ENCODE measurements at places on chromosomes 13 and 19.

DNA sequence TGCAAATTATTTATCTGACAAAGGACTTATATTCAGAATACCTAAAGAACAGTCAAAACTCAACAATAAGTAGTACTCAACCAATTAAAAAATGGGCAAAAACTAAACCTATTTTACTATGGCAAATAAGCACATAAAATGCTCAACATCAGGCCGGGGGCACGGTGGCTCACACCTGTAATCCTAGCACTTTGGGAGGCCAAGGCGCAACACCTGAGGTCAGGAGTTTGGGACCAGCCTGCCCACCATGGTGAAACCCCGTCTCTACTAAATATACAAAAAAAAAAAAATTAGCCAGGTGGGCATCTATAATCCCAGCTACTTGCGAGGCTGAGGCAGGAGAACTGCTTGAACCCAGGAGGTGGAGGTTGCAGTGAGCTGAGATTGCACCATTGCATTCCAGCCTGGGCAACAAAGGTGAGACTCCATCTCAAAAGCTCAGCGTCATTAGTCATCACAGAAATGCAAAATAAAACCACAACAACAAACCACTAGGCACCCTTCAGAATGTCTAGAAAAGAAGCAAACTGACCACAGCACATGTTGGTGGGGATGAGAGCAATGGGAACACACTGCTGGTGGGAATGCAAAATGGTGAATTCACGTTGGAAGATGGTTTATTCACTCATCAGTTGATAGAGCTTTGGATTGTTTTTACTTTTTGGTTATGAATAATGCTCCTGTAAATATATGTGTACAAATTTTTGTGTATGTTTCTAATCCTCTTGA lies 180.6 kb upstream of the SOX1 start:
- no peak for DNase-seq

DNA sequence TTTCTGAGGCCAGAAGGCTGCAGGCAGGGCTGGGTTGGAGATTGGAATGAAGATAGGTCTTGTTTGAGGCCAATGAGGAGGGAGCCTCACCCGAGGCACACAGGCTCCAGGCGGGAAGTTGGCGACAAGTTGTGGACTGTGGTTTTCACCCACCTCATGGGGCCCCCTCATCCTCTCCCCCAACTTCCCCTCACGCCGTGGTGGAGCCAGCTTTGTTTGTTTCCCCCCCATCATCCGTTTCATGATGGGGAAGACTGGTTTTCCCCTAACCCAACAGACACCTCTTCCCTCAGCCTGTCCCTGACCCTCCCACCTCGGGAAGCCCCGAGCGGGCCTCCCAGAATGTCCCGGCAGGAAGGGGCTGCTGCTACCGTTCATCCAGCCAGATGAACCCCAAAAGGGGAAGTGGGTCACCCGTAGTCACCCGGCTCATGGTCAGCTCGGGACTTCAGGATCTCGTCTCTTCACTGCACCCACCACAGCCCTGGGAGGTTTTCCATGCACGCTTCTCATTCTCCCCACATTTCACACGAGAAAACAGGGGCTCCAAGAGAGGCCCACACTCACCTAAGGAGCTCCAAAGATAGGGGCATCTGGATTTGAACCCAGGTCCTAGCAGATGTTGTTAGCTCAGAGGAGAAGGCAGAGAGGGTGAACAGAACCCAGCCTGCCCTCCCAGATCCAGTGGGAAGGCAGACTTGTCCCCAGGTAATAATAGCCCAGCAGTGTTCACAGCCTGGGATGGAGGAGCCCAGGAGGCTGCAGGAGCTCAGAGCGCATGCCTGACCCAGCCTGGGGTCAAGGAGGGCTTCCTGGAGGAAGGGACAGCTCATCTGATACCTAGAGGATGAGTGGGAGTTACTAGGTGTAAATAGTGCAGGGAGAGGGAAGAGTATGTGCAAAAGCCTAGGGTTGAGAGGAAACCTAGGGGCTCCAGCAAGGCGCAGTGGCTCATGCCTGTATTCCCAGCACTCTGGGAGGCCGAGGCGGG lies 23.5 kb downstream of the CEACAM16 start:
- peak; percentile 59 for DNase-seq

- DNase-seq: no peak
These were observed 22.5 kb downstream of the PABPC3 start for GRCh38 chr13:25118378-25118905.

- no peak for DNase-seq
These were observed 76.2 kb downstream of the C13orf42 start for GRCh38 chr13:51034906-51035305.

DNA sequence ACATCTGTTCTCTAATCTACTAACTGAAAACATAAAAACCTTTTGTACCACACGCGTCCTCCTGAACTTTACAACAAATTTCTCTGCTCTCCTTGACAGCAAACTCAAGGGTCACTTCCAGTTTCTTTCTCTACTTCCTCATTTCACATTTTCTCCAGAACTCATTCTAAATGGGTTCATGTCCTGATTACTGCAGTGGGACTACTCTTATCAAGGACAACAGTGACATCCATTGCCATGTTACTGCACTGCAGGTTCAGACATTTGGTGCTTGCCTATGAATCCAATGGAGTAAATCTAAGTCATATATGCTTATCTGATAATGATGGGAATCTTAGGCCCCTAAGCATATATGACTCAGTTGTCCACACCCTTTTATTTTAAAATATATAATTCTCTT lies 35.3 kb downstream of the FPR3 start:
- peak; percentile 22 for DNase-seq

GRCh38 chr13:70108356-70109105 lies at the start of gene KLHL1:
TSS of gene KLHL1 (minus strand) at chr13:70108452. CDS start at chr13:70107699, 753 bp downstream.
- DNase-seq: no peak

- DNase-seq: no peak
These were observed 11.2 kb upstream of the LYPD3 start for GRCh38 chr19:43476606-43477005.

GRCh38 chr13:111338841-111339240 lies 18.4 kb downstream of the TEX29 start:
- no peak for DNase-seq

GRCh38 chr19:35118268-35119020 lies 2.8 kb downstream of the FXYD3 start:
- no peak for DNase-seq

- no peak for DNase-seq
These were observed 51.5 kb downstream of the BICRA start for GRCh38 chr19:47660435-47660832.

DNA sequence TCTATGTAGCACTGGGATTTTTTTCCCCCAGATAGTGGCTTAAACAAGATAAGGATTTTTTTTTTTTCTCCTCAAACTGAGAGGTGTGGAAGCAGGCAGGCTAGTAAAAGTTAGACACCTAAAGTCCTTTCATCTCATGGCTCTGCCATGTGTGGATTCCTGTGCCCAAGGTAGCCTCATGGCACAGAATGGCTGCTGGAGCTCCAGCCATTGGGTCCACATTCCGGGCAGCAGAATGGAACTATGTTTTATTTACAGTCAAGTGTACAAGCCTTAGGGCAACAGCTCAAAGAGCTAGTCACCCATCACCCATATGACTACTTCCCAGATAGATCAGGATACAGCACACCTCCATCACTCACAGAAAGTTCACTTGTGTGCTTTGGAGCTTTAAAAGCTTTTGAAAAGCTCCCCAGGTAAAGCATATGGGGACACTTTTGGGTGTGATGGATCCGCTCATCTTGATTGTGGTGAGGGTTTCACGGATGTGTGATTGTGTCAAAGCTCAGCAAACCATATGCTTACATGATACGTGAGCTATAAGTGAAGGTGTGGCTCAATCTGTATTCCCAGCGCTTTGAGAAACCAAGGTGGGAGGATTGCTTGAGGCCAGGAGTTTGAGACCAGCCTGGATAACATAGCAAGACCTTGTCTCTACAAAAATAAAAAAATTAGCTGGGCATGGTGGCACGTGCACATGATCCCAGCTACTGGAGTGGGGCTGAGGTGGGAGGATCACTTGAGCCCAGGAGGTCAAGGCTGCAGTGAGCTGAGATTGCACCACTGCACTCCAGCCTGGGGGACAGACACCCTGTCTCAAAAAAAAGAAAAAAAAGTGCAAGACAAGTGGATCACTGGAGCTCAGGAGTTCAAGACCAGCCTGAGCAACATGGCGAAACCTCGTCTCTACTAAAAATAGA lies 18.1 kb downstream of the PGLS start:
- DNase-seq: no peak

- DNase-seq: no peak
These were observed 1317.6 kb downstream of the PCDH9 start for GRCh38 chr13:65912516-65912915.

DNA sequence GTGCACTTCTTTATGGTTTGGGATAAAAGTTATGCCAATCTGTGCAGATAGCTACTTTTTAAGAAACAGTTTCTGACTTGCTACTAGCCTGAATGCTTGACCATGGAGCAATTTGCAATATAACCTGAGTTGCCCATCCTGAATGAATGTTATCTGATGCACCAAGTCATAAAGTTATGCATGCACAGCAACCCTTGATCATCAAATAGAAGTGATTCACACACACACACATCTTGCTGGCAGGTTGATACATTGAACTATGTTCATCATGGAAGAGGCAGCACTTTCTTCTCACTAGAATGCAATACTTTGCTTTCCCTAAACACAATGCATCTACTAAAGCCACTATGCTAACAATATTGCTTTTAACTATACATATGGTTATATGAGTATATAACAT lies 311.5 kb downstream of the RFC3 start:
- no peak for DNase-seq

GRCh38 chr19:41595890-41596280 lies 19.9 kb downstream of the CEACAM21 start:
- DNase-seq: no peak

- DNase-seq: no peak
These were observed 7.1 kb downstream of the RAB11B start for GRCh38 chr19:8397271-8397670.

- DNase-seq: peak; percentile 69
These were observed 1.8 kb upstream of the CEACAM8 start for GRCh38 chr19:42596391-42597072.

DNA sequence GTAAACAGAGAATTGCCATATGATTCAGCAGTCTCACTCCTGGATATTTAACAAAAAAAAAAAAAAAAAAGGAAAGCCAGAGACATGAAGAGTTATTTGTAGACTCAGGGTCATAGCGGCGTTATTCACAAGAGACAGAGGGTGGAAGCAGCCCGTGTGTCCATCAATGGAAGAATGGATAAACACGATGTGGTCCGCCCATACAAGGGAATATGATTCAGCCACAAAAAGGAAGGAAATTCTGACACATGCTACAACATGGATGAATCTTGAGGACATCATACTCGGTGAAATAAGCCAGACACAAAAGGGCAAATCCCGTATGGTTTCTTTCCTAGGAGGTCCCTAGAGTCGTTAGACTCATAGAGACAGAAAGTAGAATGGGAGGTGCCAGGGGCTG lies 14.8 kb downstream of the ACSBG2 start:
- DNase-seq: no peak

- no peak for DNase-seq
These were observed 48.7 kb downstream of the ZNF536 start for GRCh38 chr19:30420881-30421280.

DNA sequence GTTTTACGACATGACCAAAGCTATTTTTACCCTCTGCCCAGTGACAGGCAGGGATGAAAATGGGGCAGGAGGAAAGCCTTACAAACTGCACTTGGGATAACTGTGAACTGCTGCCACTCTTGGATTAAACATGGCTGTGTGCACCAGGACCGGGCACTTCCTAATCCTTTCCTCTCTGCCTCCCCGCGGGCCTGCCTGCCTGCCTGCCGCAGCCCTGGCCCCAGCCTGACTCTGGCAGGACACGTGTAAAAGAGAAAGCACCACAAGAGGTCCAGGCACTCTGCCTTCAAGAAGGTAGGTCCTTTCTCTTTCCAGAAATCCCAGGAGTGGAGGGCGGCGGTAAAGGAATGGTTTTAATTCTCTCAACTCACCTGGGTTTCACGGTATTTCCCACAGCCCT lies 4.8 kb downstream of the TSHZ3 start:
- no peak for DNase-seq

GRCh38 chr19:49255674-49256073 lies 69.3 kb downstream of the SLC6A16 start:
- no peak for DNase-seq

GRCh38 chr19:17415121-17415520 lies 4.7 kb upstream of the MVB12A start:
- no peak for DNase-seq

- DNase-seq: no peak
These were observed 24.1 kb downstream of the NKPD1 start for GRCh38 chr19:45136507-45137178.

DNA sequence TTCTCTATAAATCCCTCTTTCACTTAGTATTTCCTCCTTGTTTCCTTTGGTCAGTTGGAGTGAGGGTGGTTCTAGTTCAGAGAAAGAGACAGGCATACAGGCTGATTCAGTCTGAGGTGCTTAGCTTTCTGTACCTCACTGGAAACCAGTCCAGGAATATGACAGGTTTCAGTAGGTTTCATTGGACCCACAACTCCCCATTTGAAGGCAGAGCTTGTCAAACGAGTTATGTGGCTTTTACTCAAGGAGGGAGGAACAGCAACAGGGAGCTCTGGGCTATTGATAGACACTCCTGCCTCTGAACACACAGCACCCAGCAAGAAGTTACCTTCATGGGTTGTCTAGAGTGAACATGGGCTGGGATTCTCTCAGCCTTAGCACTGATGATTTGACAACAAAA lies 14.5 kb downstream of the ACTN4 start:
- DNase-seq: no peak

GRCh38 chr19:35142606-35143230 lies 337 bp upstream of the FXYD7 start:
- peak; percentile 75 for DNase-seq

DNA sequence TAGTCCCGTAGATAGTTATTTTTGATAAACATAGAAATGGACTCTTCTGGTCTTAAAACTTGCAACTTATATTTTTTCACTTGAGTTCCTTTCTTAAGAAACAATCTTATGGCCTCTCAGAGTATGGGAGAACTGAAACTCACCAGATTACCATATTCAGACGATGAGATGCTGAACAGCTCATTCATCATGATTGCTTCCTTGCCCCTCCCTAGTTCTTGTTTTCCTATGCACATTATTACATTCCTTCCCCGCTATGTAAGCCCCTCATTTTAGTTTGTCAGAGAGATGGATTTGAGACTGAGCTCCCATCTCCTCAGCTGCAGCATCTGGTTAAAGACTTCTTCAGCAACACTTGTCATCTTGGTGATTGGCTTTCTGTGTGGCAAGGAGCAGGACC lies 158.5 kb downstream of the SLITRK6 start:
- no peak for DNase-seq

- DNase-seq: no peak
These were observed 403 bp upstream of the SIAH3 start for GRCh38 chr13:45851956-45852355.

- no peak for DNase-seq
These were observed 29.2 kb upstream of the FGF9 start for GRCh38 chr13:21641629-21642028.

DNA sequence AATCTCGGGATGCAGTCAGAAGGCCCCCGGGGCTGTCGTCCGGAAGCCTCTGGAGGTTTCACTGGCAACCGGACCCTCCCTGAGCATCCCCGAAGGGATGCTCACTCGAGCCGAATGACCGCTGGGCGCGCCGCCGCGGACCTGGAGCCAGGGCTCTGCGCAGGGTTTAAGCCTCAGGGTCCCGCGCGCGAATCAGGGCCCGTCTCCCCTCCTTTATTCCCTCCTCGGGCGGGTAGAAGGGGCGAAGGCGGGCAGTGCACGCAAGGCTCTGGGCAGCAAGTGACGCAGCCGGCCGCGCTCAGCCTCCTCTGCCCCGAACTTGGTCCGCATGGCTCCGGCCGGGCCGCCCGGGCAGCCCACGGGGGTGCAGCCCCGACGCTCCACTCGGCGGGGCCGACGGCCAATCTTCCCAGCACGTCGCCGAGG lies 572 bp downstream of the SHISA2 start:
- DNase-seq: peak; percentile 5

Data from B cell (primary cell).